Cerebellum (tissue), 4 donors: ENCODE measurements at places on chromosomes 7 and 10. TPM values are rescaled to one million over a fixed set of nuclear protein-coding genes. Genes with fewer than 3 reads are reported as not detected.

ADRA2A gene
- 8.5 TPM for total RNA-seq

NXPH1 gene
- 22.4 TPM for total RNA-seq

IFIT1B gene
- total RNA-seq, result 0.82 TPM

BLNK gene
- 0.27 TPM for total RNA-seq
